ENCODE measurements at places on chromosomes 1 and 21.

DNA sequence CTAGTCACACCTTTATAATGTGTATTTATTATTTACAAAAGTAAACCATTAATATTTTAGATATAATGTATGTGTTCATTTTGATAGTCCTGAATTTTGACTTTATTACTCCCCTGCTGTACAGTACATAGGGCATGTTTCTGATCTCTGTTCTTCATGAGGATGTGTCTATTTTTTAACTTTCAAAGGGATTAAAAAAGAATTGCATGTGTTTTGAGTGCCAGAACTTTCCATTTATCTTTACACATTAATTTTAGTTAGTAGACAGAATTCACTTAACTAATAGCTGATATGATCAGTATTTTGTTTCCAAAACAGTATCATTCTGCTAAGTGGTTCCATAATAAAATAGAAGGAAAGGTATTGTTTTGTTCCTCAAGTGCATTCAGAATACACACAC is 3.1 kb downstream of the PBX1 start:
- no peak for DNase-seq

DNA sequence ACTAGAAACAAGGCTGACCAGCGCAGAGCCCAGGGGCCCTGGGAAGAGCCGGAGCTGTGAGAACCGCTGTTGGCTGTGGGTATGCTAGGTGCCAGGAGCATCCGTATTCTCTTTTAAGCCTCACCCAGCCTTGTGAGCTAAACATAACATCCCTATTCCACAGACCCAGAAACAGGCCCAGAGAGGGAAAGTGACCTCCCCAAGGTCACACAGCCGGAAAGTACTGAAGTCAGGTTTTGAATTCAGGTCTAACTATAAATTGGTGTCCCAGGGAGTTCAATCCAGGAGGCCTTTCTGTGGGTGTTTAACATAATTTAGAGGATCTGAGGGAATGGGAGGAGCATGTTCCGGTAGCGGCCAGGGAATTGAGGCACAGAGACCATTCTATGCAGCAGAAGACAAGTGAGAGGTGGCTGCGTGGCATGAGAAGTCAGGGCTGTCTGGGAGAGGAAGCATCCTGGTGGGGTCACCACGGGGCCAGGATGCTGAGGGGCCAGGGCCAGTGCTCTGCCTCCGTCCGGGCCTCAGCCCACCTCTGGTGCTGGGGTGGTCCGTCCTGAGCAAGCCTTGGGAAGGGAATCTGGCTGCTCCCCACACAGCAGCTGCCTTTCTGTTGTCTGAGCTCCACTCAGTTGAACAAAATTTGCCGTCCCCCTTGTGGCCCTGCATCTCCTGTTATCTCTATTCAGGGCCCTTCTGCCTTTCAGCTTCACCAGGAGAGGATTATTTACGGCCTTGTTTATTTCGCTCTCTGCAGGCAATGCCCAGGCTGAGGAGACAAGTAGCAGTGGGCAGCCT is 338.8 kb upstream of the VAMP3 start:
- DNase-seq: peak; percentile 80

- no peak for DNase-seq
These were observed 80.8 kb upstream of the RAB4A start for GRCh38 chr1:229190057-229190575.

DNA sequence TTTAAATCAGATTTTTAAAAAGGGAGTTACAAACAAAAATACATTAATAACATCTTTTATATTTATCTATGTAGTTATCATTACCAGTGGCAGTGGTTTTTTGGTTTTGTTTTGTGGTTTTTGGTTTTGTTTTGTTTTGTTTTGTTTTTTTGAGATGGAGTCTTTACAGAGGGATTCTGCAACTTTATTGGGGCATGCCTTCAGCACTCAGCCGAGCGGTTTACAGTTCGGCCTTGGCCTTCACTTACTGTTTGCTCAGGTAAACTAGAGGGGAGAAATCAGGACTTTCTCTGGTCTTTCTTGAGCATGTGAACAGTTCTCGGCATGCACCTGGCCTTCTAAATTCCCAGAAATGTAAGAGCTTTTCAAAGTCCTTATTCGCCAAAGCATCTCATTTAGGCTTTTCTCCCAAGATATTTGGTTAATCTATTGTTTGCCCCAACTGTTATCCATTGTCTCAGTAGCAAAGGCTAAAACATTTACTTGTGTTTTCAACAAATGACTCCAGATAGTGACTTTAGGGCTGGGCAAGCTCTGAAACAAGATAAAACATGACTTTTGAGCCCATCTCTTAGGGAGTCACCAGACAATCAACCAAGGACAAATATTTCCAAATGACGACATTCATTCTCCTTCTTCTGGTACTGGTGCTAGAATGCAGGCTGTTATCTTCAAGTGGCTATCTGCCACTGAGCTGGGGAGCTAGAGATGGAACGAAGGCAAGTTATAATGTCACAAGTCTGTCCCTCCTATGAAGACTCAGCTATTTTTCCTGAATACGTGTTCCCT is 48.4 kb upstream of the ADORA3 start:
- DNase-seq: no peak

- no peak for DNase-seq
These were observed 67.8 kb downstream of the LRIG2 start for GRCh38 chr1:113140588-113141446.
